ENCODE measurements at places on chromosomes 11 and 22.

DNA sequence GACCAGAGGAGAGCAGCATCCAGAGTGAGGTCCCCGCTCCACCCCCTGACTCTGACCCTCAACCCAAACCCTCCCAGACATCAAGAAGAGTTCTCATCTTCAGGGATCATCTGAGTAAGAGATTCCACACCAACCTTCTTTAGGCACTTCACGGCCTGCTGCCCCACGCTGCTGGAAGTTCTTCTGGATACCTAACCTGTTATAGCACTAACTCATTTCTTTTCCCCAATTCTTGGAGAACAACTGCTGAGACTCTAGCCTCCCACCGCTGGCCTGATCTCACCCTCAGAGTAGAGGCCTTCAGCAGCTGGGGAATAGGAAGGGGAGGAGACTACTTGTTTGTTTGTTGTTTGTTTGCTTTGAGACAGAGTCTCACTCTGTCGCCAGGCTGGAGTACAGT, 7.3 kb downstream of the TMPRSS13 start:
- no peak for DNase-seq

- no peak for DNase-seq
Measured at GRCh38 chr22:19410941-19411689, 20.4 kb downstream of the HIRA start.

DNA sequence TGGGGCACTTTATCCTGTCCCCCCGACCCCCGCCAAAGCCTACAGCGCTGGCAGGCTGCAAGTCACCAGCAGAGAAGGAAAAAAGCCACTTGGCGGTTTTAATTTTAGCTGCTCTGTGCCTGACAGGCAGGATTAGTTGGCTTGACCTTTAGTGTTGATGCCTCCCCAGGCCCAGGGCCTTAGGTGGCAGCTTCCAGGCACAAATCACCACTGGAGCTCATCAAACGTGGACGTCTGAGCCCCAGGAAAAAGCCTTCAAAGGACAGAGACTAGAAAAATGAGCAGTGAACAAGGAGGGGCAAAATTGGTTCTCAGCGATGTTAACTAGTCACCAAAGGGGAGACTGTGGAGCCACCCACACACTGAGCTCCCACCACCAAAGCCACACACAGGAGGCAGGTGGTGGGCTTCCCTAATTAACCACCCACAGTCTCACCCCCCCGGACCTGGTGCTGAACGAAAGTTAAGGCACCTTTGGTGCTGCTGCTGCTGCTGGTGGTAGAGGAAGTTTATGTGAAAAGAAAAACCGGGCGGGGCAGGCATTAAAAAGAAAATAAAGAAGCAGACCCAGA, 4.4 kb upstream of the PYGM start:
- peak; percentile 60 for DNase-seq

DNA sequence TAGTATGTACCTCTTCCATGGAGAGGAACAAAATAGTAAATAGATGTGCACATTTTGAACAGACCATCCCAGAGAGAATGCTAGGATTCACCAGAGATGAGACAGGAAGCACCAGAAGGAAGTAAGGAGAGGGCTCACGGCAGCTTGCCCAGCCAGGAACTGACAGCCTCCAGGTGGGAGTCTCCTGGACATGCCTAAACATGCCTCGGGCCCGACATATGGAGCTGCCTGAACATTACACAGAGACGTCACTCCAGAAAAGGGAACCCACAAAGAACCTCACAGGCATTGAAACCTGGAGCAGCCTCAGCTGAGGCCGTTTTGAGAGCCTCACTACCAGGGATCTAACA, 67.4 kb downstream of the BRD1 start:
- no peak for DNase-seq

- DNase-seq = no peak
Measured at GRCh38 chr11:32428665-32429303, 6.6 kb downstream of the WT1 start.

DNA sequence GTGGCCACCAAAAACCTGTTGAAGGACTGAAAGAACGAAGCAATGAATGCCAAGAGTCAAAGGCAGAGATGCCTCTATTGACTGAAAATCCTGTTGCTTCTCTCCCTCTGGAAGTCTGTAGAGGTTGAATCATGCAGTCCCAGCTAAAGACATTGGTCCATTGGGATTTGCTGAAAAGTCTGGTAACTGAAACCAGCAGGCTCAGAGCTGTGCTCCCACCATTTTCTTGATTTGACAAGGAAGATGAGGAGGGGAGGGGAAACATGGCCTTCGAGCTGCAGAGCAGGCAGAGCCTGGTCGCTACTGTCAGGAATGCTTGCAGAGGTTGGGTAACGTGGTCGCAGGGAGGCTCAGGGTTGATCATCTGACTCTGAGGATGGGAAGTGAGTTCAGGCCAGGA, 72.8 kb upstream of the CSNK2A3 start:
- DNase-seq = no peak

DNA sequence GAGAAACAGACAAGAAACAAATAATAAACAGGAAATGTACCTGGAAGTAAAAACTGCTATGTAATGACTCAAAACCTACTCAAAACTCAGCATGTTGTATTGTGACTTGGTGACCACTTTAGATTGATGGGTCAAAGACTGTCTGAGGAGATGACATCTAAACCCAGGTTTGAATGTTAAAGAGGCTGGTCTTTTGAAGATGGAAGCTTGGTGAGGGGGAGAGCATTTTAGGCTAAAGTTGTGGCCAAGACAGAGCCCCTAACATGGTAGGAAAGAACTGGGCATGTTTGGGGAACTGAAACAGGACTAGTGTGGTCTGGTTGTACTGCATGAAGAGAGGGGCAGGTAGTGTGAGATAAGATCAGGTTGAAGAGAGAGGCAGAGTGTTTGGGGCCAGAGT, 85.3 kb upstream of the MYO18B start:
- no peak for DNase-seq

GRCh38 chr11:76282172-76282571, 75.9 kb upstream of the WNT11 start:
- no peak for DNase-seq

- DNase-seq = no peak
Measured at GRCh38 chr11:2222451-2222850, 47.9 kb downstream of the ASCL2 start.
